ENCODE measurements at places on chromosomes 5 and 9.

GRCh38 chr5:173664154-173664526, 47.7 kb upstream of the BOD1 start:
- no peak for DNase-seq

- DNase-seq, result no peak
These were observed 8.8 kb upstream of the SLC6A18 start for GRCh38 chr5:1216211-1216917.

- DNase-seq, result no peak
These were observed 30.7 kb downstream of the EXOC3 start for GRCh38 chr5:473551-474192.

- DNase-seq, result no peak
These were observed 76.5 kb downstream of the WNK2 start for GRCh38 chr9:93260263-93261066.

DNA sequence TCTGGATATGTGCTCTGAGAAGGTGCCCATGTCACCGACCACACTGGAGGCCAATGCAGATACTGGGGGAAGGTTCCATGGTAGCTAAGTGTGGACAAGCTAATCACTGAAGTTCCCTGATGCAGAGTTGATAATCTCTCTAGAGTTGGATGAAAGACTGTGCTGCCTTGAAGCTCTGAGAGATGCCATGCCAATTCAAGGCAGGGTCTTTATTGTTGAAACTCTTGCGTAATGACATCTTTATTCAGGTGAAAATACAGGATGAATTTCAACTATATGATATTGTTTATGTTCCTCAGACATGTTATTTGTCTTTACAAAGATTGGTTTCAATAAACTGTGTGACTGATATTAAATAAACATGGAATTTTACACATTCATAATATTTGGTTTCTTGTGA, 167.6 kb upstream of the TMEM161B start:
- no peak for DNase-seq

DNA sequence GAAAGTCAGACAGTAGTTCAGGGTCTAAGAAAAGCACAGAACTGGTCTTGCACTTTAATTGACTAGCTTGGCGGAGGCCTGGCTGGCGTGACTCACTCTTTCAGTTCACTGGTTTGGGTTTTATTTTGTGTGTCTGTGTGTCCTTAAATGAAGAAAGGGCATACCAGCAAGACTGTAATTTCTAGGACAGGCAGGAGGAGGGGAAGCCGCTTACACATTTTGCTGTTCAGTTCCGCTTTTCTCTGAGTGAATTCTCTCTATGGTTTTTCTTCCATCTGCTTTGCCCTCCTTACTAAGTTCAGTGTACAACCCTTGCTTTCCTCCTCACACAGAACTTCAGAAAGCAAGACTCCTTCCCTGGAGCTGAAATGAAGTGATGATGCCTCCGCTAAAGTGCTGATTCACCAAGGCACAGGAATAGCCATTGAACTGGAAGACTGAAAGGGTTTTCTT, 150.8 kb downstream of the MEF2C start:
- DNase-seq, result no peak

GRCh38 chr9:77498891-77499290, 149.2 kb downstream of the GNA14 start:
- no peak for DNase-seq

- no peak for DNase-seq
These were observed 37.2 kb downstream of the SLC6A7 start for GRCh38 chr5:150227036-150227435.

DNA sequence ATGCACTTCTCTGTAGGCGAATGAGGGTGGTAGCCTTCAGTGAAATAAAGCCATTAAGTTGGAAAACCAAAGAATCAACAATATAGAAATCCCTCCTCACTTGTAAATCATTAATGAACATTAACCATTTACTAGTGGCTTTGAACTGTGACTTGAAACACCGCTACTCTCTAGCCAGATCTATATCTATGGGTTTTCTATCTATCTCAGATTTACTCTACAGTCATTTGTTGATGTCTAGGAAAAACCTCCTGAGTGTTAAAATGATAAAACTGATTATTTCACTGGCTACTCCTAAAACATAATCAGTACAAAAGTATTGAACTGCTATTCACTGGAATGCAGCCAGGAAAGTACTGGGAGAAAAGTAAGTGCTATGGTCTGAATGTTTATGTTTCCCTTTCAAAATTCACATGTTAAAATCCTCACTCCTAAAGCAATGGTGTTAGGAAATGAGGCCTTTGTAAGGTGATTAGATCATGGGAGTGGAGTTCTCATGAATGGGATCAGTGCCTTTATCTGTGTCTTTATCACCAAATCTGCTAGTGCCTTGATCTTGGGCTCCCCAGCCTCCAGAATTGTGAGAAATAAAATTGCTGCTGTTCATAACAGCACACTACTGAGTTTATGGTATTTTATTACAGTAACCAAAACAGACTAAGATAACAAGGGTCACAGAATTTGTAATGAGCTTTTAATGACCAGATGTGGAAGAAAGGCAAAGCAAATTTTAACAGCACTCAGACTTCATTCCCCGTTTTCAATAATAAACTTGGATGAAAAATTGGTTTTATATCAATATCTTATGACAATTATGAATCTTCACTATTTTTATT, 8.6 kb upstream of the OXCT1 start:
- DNase-seq, result no peak

DNA sequence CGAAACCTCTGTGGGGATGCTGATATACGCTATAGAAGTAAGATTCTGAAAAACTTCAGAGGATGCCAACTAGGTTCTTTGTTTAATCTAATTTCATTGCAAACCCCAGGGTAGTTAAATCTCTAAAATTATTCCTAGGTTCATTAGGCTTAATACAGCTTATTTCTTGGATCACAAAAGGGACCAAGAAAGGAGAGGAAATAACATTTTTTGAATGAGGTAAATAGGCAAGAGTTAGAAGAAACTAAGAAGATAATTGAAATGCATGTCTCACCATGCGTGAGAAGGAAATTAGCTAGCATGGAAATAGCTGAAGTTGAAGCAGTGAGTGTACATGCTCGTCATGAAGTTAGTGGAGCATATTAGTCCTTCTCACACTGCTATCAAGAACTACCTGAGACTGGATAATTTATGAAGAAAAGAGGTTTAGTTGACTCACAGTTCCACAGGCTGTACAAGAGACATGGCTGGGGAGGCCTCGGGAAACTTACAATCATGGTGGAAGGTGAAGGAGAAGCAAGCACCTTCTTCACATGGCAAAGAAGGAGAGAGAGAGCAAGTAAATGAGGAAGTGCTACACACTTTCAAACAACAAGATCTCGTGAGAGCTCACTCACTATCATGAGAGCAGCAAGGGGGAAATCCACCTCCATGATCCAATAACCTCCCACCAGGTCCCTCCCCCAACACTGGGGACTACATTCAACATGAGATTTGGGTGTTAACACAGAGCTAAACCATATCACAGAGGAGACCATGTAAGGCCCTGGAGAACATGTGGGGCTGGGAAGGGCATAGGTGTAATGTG, 125.1 kb upstream of the OSMR start:
- no peak for DNase-seq

- peak; percentile 66 for DNase-seq
These were observed 84.6 kb downstream of the DAB2IP start for GRCh38 chr9:121735793-121736770.

DNA sequence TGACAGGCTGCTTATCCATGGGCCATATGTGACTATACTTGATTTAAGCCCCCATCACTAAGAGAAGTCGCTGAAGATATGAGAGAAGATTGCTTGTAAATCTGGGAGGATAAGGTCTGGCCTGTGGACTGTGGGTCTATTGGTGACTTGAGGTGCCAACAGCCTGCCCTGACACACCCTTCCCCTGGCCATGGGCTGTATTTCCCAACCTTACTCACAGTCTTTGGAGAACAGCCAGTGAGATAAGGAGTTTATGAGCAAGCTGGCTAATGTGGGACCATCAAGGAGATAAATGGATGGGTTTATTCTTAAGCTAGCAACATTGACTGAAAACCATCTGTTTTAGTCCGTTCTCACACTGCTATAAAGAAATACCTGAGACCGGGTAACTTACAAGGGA, 231.3 kb downstream of the ZSWIM6 start:
- no peak for DNase-seq

GRCh38 chr5:43514471-43514815, 505 bp downstream of the C5orf34 start:
- no peak for DNase-seq

DNA sequence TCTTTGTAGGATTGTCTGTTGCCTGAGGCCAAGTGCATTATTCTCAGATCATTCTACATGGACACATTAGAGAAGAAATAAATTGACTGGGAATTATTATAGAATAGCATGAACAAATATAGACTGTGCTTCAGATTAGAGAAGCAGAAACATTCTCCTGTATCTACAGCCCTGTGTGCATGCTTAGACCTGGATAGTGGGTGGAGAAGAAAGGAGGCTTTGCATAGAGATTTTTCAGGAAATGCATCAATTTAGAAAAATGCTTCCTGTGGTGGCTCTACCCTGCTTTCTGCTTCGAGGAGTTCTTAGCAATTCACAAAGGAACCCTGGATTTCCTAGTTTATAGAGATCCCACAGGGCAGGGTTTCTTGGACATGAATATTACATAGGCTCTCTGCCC, 66.7 kb downstream of the IRX1 start:
- no peak for DNase-seq

- DNase-seq, result no peak
These were observed 93.6 kb upstream of the PITX1 start for GRCh38 chr5:135127439-135128240.

GRCh38 chr5:96079075-96079474, 117.4 kb upstream of the ELL2 start:
- no peak for DNase-seq

- peak; percentile 43 for DNase-seq
These were observed 214.3 kb downstream of the GNA14 start for GRCh38 chr9:77433675-77434445.

- DNase-seq, result no peak
These were observed 201.3 kb downstream of the FANCC start for GRCh38 chr9:95116002-95116807.
